ENCODE measurements at places on chromosomes 12 and 14. TPM values are rescaled to one million over a fixed set of nuclear protein-coding genes. Genes with fewer than 3 reads are reported as not detected.

KRT3 gene
- total RNA-seq, result not detected

GRCh38 chr12:128661226-128661569 lies 162.6 kb downstream of the SLC15A4 start:
- DNase-seq, result no peak

ADAM21 gene
- not detected for total RNA-seq

GRCh38 chr12:95418142-95418541 lies 55.8 kb upstream of the METAP2 start:
- DNase-seq, result peak; percentile 16

DNA sequence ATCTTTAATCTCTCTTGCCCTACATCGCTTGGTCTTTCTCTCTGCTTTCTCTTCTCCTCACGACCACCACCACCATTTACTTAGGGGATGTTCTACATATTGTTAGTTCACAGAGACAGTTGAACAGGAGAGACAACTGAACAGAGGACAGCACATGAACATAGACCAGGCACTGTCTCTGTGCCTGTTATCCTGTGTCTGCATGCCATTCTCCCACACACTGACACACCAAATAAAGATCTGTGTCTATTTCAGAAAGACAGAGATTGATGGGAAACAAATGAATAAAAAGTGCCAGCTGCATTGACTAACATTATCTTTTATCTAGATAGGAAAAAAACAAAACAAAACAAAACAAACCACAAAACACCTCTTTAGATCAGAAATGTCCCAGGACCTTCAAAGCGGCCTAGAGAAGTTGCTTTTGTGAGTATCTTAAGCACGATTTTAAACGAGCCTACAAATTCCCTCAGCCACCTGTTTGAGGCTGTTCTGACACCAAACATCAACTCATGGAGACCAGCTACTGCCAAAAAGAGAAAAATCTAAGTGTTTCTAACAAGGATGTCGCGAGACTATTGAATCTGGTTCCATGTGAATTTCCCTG lies 77.6 kb upstream of the PARP11 start:
- no peak for DNase-seq

GRCh38 chr12:48890657-48891418 lies 25.2 kb upstream of the RND1 start:
- DNase-seq, result peak; percentile 99

GRCh38 chr14:64220056-64220455 lies 74.1 kb downstream of the ESR2 start:
- no peak for DNase-seq
